ENCODE measurements at places on chromosomes 11 and 22. TPM values are rescaled to one million over a fixed set of nuclear protein-coding genes. Genes with fewer than 3 reads are reported as not detected.

SGSM1 gene
- 3.2 TPM for total RNA-seq

ARL2 gene
- 32.3 TPM for total RNA-seq

RAB36 gene
- total RNA-seq = 0.64 TPM

FXYD2 gene
- 10.5 TPM for total RNA-seq

SLC5A12 gene
- total RNA-seq = not detected

TMEM109 gene
- 66.9 TPM for total RNA-seq

MYEOV gene
- not detected for total RNA-seq

- H3K27ac ChIP-seq = no peak overlapping the region
- H3K4me3 ChIP-seq = no peak overlapping the region
- no peaks in the 10 kb centered on the region for H3K27me3 ChIP-seq
These were observed 17.8 kb upstream of the FXYD2 start for GRCh38 chr11:117842131-117842941.

DNA sequence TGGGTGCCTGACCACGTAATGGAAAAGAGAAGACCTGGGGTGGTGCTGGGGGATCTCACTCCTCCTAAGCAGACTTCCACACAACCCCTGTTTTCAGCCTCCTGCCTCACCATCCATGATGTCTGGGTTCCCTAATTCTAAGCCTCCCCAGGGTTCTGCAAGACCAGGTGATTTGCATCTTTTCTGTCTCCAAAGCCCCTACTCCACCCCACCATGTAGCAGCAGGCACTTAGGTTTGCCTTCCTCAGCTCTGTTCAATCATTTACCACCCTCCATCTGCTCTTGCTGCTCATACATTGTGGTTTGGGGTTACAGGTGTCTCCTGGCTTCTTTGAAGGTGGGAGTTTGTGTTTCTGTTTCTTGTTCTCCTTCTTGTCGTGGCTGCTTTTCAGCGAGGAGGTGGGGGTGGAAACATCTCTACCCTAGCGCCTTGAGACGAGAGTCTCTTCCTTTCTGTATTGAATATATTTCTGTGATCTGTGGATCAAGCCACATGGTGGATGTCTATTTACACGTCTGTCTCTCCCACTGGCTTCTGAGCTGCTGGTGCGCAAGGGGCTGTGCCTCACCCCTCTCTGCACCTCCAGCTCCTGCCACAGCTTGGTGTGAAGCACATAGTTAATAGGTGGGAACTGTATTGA is 6.6 kb upstream of the SSTR3 start:
- DNase-seq = peak; percentile 86
- peaks cover 5% of the 10 kb centered on the region for H3K36me3 ChIP-seq
- H3K4me3 ChIP-seq = peak overlapping the region; percentile 15

DNA sequence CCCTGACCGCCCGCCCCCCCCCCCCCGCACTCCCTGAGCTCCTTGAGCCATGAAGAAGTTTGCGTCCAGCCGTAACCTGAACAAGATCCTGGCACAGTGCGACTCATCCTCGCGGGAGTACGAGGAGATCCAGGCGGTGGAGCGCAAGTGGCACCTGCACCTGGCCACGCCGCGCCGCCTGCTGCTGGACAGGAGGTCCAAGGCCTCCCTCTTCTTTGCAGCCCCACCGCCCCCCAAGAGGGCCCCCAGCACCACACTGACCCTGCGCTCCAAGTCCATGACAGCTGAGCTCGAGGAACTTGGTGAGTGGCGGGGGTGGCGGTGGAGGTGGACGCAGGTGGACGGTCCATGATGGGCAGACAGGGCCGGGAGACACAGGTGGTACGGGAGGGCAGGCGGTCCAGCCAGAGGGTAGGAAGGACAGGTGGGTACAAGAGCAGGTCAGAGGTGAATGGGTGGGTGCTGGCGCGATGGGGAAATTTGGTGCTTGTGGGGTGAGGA is 32.1 kb upstream of the ACR start:
- H3K4me3 ChIP-seq = no peak overlapping the region
- H3K27ac ChIP-seq = no peak overlapping the region
- H3K4me1 ChIP-seq = peaks cover 11% of the 10 kb centered on the region
- no peak for DNase-seq
- no peaks in the 10 kb centered on the region for H3K36me3 ChIP-seq

- H3K4me1 ChIP-seq = no peaks in the 10 kb centered on the region
- no peak for DNase-seq
- H3K27ac ChIP-seq = no peak overlapping the region
- H3K4me3 ChIP-seq = no peak overlapping the region
- H3K36me3 ChIP-seq = no peaks in the 10 kb centered on the region
- no peaks in the 10 kb centered on the region for H3K27me3 ChIP-seq
These were observed 17.4 kb downstream of the LRRC32 start for GRCh38 chr11:76653012-76653673.

DNA sequence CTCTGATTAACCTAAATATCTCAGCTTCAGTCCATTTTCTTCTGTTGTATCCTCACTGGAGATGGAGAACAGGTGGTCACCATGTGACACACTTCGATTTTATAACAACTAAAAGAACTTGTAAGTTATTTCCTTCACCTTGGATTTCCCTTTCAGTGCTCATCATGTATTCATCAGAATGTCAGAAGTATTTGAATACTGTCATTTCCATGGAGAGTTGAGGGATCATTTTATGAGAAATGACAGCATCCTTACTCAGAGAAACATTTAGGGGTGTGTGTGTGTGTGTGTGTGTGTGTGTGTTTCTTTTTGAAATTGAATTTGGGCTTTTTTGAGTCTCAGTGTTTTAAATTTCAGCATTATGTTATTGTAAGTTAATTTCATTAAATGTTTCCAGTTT is 205.8 kb downstream of the ARHGAP42 start:
- no peaks in the 10 kb centered on the region for H3K27me3 ChIP-seq
- H3K27ac ChIP-seq = no peak overlapping the region
- H3K4me1 ChIP-seq = no peaks in the 10 kb centered on the region
- DNase-seq = no peak
- no peaks in the 10 kb centered on the region for H3K36me3 ChIP-seq
- H3K4me3 ChIP-seq = no peak overlapping the region

DNA sequence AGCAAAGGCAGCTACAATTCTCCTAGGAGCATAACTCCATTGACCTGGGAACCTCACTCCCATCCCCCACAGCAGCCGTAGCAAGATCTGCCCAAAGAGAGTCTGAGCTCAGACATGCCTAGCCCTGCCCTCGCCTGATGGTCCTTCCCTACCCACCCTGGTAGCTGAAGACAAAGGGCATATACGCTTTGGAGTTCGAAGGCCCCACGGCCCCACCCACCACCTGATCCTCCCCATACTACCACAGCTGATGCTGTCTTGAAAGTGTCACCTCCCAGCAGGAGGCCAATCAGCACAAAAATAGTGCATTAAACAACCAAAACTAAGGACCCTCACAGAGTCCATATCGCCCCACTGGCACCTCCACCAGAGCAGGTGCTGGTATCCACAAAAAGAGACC is 22.6 kb upstream of the GNAZ start:
- no peak overlapping the region for H3K4me3 ChIP-seq
- no peak overlapping the region for H3K27ac ChIP-seq
- no peaks in the 10 kb centered on the region for H3K36me3 ChIP-seq
- DNase-seq = no peak

GRCh38 chr22:24355574-24355973 is 71.8 kb upstream of the ADORA2A start:
- no peak overlapping the region for H3K4me3 ChIP-seq
- no peak overlapping the region for H3K27ac ChIP-seq
- peaks cover 8% of the 10 kb centered on the region for H3K36me3 ChIP-seq
- DNase-seq = no peak
- no peaks in the 10 kb centered on the region for H3K27me3 ChIP-seq

DNA sequence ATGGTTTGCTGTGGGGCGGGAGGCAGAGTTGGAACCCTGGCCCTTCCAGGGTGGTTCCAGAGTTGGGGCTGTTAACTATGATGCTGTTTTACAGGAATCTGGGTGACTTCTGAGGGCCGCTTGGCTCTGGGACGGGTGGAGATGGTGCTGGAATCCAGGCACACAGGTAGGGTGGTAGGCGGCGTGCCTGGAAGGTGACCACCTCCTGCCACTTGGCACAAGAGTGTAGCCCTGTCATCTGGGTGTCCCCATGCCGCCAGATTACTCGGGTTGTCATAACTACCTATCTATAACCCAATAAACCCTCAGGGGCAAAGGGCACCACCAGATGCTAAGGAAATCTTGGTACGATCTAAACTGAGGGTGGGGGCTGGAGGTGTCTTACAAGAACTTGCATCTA is 1.3 kb downstream of the CARS1 start:
- DNase-seq = no peak
- peaks cover 33% of the 10 kb centered on the region for H3K4me1 ChIP-seq
- peak overlapping the region; percentile 58 for H3K4me3 ChIP-seq
- H3K36me3 ChIP-seq = peaks cover 6% of the 10 kb centered on the region

GRCh38 chr11:105164208-105164607 is 24.6 kb upstream of the CARD18 start:
- no peaks in the 10 kb centered on the region for H3K27me3 ChIP-seq
- DNase-seq = no peak
- H3K4me3 ChIP-seq = no peak overlapping the region
- no peak overlapping the region for H3K27ac ChIP-seq
- H3K4me1 ChIP-seq = no peaks in the 10 kb centered on the region

DNA sequence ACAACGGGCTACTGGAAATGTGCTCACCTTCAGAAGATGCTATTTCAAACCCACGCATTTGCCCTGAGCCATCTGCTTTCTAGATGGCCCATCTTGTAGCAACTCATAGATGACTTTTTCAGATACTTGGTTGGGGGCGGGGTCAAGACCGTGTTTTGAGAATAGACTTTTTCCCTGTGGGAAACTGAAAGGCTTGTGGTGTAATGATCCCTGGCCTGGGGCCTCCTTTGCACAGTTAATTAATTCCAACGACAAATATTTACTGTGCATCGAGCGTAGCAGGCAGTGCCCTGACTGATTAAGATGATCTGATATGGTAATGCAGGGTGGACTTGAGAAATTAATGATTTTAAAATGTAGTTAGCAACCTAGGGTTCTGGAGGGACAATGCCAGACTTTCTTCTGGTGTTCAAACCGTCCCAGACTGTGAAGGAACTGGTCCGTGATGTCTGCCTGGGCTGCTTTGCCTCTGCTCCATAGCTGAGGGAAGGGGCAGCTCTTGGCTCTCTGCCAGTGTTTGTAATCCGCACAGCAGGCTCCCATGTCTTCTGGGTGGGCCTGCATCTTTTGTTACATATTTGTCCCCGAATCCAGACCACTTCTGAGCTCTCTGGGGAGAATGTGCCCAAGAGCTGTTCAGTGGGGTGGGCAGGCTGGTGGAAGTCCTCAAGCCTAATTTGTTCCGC is 84.8 kb downstream of the ADAMTS15 start:
- no peak overlapping the region for H3K27ac ChIP-seq
- no peak overlapping the region for H3K4me3 ChIP-seq
- H3K36me3 ChIP-seq = no peaks in the 10 kb centered on the region
- no peaks in the 10 kb centered on the region for H3K4me1 ChIP-seq
- no peak for DNase-seq

DNA sequence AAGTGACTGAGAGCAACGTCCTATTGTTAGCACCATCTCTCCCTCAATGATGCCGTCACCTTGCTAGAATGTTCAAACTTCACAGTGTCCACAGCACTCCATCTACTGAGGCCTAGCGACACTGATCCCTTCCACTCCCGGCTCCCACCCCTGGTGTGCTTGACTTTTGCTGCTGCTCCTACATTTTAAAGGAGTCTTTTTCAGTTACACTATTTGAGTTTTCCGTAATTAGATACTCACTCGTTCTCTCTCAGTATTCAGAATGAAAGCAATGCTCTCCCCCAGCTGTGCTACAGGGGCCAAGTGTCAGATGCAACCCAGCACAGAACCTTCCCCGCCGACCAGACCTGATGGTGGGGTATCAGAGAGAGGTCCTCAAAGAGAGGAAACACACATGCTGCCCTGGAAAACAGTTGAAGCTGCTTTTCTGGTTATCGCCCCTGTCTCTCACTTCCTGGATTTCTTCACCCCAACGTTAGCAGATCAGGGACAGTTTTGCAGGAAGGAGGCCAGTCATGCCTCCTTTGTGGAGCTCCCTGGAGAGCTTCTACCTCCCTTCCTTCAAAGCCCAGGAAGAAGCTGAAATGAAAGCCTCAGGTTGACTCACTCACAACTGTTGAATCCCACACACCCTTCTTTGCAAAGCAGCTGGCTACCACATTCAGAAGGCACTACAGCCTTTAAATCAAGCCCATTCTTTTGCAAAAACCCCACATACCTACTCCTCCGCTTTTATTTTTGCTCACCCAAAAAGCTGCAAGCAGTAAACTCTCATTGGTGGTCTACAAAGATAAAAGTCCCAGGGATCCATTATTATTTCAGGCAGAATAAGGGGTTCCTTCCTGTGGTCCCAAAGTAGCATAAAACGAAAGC is 23.5 kb downstream of the LARGE1 start:
- no peaks in the 10 kb centered on the region for H3K36me3 ChIP-seq
- H3K4me1 ChIP-seq = no peaks in the 10 kb centered on the region
- no peak overlapping the region for H3K27ac ChIP-seq

- H3K36me3 ChIP-seq = no peaks in the 10 kb centered on the region
- H3K4me1 ChIP-seq = peaks cover 18% of the 10 kb centered on the region
- H3K4me3 ChIP-seq = no peak overlapping the region
- peaks cover 22% of the 10 kb centered on the region for H3K27me3 ChIP-seq
- DNase-seq = no peak
- H3K27ac ChIP-seq = no peak overlapping the region
These were observed 3.1 kb downstream of the CLMP start for GRCh38 chr11:123191939-123192338.

GRCh38 chr22:41245917-41246499 is 5.3 kb upstream of the CHADL start:
- no peak overlapping the region for H3K27ac ChIP-seq
- DNase-seq = no peak
- no peaks in the 10 kb centered on the region for H3K27me3 ChIP-seq
- no peaks in the 10 kb centered on the region for H3K4me1 ChIP-seq
- no peak overlapping the region for H3K4me3 ChIP-seq
- H3K36me3 ChIP-seq = peaks cover 31% of the 10 kb centered on the region

All from CD4-positive, alpha-beta memory T cell (primary cell).